Dermis microvascular lymphatic vessel endothelial cell (primary cell): ENCODE measurements at places on chromosomes 2 and 18. TPM values are rescaled to one million over a fixed set of nuclear protein-coding genes. Genes with fewer than 3 reads are reported as not detected.

- DNase-seq: no peak
Observed at GRCh38 chr2:219631406-219631891, 4.0 kb downstream of the SLC4A3 start.

DNA sequence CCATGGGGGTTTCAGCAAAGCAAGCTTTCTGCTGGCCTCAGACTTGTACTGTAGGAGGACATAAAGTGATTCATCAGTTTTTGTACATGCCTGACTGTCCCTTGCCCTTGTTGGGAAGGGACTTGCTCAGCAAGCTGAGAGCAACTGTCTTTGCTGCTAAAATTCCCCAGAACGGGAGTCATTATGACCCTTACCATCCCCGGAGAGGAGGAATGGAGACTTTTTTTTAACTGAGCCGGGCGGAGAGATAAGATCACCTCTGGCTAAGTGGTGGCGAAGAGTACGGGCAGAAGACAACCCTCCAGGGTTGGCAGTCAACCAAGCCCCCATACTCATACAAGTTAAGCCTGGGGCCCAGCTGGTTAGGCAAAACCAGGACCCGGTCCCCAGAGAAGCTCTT lies 20.4 kb upstream of the NAGK start:
- no peak for DNase-seq

DNA sequence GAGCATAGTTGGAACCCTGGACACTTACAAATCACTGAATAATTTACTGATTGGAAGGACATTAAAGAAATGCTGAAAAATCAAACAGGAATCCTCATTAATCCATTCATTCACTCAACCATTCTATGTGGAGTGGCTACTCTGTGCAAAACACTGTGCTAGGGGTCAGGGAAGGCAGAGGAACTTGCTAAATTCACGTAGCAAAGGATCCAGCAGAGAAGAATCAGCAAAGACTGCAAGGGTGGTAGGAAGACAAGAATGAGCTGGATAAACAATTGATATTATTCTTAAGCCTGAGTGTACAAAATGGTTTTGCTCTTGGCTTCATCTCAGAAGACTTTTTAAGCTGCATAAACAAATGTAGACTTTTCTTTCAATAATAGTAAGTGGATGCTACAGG lies 164.3 kb upstream of the CAVIN2 start:
- DNase-seq: peak; percentile 16

GRCh38 chr18:8869696-8870095 lies 164.3 kb downstream of the MTCL1 start:
- no peak for DNase-seq

DNA sequence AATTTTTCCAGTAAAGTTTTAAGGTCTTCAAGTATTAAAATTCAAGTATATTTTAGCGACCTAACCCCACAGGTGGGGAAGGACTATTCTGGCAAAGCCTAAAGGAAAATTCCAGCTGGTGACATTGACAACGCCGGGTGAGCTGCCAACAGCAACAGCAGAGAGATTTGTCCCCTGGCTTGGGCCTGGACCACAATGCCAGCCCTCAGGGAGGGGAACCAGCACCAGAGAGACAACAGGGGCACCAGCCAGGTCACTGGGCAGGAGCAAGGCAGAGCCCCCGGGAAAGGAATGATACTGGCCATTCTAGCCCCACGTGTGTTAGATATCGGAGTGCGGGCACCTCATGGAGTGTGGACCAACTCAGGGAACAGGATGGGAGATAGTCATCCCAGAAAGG lies 95.7 kb downstream of the ARMC9 start:
- peak; percentile 14 for DNase-seq

DNA sequence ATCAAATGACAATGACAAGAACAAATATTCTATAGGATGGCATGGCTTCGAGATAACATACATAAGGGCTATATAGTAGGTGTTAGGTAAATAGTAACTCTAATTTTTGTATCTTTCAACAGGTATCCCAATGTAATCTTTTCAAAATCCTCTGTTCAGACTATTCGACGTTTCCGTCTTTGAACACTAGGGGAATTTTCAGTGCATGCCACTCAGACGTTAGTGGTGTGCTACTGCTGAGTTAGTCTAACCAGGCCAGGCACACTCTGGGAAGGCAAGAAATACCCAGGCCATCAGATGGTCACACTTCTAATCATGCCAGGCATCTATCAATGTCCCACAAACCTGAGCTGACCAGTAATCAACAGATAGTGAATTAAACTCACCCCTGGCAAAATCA lies 14.6 kb upstream of the CREG2 start:
- no peak for DNase-seq

DNA sequence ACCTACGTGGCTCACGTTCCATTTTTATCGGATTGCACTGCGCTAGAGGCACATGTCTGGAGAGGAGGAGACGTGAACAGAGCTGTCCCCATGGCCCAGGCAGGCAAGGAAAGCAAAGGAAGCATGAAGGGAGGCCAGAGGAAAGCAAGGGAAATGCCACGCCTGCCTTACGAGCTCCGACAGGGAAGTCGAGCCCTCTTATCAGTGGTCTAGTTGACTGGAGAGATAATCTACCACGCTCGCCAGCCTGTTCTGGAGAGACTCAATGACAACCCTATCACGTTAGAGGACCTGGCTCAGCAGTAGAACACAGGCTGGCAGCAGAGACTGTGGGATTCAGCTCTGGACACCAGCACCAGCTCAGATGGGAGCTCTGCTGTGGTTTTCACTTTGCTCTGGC lies 202.6 kb upstream of the ID2 start:
- no peak for DNase-seq

GRCh38 chr2:71358931-71359671 lies 27.5 kb downstream of the ZNF638 start:
- DNase-seq: no peak

DNA sequence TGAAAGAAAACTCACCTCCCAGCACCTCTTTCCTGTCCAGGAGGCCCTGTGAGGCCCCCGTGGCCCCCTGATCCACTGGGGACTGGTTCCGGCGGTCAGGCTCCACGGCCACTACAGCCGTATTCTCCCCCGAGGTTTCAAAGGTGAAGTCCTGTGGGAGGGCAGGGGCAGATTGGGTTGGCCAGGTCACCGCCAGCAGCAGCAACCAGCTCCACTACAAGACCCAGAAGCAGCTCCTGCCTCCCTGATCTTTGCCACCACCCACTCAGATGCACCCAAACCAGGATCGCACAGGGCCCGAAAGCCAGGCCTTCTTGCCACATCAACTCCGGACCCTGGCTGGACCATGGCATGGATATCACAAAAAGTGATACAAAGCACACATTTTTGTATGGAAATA lies 21.9 kb downstream of the SDC1 start:
- no peak for DNase-seq

- DNase-seq: no peak
Observed at GRCh38 chr18:80022613-80023012, 11.6 kb upstream of the RBFA start.

DNA sequence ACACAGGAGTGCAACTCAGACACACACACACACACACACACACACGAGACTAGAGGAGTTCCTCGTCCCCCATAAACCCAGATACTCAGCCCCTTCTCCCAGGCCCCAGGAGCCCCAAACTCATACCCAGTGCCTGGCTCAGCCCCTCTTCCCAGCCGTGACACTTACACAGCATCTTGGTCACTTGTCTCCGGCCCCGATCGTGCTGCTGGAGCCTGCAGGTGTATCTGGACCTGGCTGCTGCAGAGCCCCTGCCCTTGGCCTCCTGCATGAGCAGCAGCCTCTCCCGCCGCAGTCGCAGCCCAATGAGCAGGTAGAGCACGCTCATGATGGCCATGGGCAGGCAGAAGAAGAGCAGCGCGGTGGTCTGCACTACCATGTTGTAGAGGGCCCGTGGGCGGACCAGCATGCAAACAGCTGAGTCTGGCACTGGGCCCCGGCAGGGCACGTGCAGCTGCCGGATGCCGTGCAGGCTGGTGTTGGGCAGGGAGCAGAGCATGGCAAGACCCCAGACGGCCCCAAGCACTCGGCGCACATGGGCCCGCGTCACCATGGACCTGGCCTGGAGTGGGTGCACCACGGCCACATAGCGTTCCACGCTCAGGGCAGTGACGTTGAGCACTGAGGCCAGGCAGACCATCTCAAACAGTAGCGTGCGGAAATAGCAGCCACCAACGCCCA lies 2.1 kb downstream of the NMUR1 start:
- no peak for DNase-seq

DNA sequence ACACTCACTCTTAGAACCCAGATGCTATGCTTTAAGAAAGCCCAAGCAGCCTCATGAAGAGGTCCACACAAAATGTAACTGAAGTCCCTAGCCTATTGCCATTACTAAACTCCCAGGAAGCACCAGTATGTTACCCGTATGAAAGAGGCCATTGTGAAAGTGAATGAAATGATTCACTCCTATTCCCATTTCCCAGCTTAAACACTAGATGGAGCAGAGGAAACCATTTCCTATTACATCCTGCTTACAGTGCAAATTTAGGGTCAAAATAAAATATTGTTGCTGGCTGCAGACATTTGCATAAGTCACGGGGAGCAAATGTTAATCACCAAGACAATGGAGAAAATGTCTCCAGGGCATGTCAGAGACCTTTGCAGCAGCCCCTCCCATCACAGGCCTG lies 989.7 kb upstream of the CRIM1 start:
- peak; percentile 1 for DNase-seq

DNA sequence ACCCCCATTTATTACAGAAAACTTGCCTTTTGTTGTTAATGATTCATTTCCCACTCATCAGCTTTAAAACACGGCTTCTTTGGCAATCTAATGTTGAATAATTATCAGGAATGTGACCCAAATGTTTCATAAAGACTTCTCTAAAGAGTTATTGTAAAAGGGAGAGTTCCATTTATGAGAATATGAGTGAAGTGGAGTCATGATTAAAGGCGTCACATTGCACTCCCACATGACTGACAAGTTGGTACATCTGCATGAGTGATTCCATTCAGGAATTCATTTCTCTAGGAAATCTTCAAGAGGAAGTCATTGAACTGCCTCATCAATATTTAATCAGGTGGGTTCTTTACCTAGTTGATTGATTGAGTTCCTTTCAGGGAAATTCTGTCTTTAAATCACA lies 184.8 kb downstream of the LNPK start:
- DNase-seq: no peak

DNA sequence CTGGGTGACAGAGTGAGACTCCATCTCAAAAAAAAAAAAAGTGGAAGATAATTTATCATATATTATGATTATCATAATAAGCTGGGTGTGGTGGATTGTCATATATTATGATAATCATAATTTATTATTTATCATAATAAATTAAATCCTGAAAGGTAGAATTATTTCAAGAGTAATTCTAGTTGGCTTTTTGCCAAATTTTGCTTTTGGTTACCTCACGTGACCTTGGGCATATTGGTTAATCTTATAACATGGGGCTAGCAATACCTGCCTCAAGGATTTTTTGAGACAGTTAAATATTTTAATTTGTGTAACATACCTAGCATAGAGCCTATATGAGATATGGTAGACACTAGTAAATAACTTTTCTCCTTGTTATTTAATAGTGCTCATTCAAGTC lies 111.3 kb upstream of the TTC27 start:
- DNase-seq: no peak

GRCh38 chr2:37171624-37171950 lies 14.8 kb upstream of the EIF2AK2 start:
- DNase-seq: no peak

Gene HNRNPLL
- 35.6 and 37.0 TPM in 2 replicates for total RNA-seq

Gene KLHL29
- total RNA-seq: 2.2 and 5.1 TPM in 2 replicates

Gene MAP3K20
- 23.9 and 27.2 TPM in 2 replicates for total RNA-seq

Gene CASP10
- 40.7 and 46.2 TPM in 2 replicates for total RNA-seq

Gene IL1F10
- not detected in 2 replicates for total RNA-seq

Gene FOXD4L1
- not detected in 2 replicates for total RNA-seq

Gene IFT172
- total RNA-seq: 10.2 and 11.0 TPM in 2 replicates

Gene RSAD2
- total RNA-seq: 0.25 and 0.39 TPM in 2 replicates

Gene NAGK
- 51.0 and 72.4 TPM in 2 replicates for total RNA-seq

Gene TCF7L1
- 4.2 and 6.2 TPM in 2 replicates for total RNA-seq

Gene C2orf78
- total RNA-seq: not detected in 2 replicates

Gene AGBL5
- 16.2 and 18.1 TPM in 2 replicates for total RNA-seq

Gene KLF7
- 8.5 and 8.7 TPM in 2 replicates for total RNA-seq

Gene DARS1
- 29.7 and 51.3 TPM in 2 replicates for total RNA-seq
